Activated T-helper 2 cell treated with anti-CD3 and anti-CD28 coated beads, Interferon-gamma antibody, Interleukin-2, Interleukin-4, amounts not matched to agents 10 μg/mL and 5 μg/mL and 100 μg/mL, durations not matched to agents 14 hours and 24 hours and 36 hours (primary cell): ENCODE measurements at places on chromosomes 13 and 19. TPM values are rescaled to one million over a fixed set of nuclear protein-coding genes. Genes with fewer than 3 reads are reported as not detected.

- no peak for DNase-seq
These were observed 22.0 kb downstream of the ZNF235 start for GRCh38 chr19:44282846-44283245.

Gene NLRP11
- not detected in 2 replicates for total RNA-seq

DNA sequence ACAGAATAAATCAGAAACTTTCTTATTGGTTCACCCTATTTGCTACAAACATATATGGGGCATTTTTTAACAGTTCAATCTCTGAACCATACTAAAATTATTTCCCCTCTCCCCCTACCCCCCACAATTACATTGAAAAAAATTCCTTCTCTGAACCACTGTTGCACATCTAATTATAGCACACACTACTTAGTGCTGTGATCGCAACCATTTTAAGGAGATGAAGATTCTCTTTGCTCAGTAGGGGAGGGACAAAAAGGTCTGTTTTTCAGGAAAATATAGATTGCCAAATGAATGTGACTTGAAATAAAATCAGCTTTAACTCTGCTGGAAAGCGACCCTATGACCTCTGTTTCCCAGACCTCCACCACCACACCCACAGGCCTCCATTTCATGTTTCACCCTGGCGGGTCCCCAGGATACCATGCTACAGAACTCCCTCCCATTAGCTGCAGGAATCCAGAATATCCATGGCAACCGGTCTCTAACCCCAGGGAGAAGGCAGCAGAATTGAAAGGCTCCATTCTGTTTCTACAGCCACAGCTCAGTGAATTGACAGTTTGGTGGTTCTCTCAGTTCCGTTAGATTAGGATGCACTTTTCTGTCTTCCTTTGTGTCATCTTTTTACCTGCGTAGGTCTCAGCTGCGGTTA is 286.3 kb downstream of the TBC1D4 start:
- DNase-seq, result no peak

- peak; percentile 73 for DNase-seq
These were observed 13.6 kb downstream of the LTBP4 start for GRCh38 chr19:40614622-40615411.

- DNase-seq, result no peak
These were observed 176.2 kb downstream of the RFC3 start for GRCh38 chr13:33994198-33994597.

DNA sequence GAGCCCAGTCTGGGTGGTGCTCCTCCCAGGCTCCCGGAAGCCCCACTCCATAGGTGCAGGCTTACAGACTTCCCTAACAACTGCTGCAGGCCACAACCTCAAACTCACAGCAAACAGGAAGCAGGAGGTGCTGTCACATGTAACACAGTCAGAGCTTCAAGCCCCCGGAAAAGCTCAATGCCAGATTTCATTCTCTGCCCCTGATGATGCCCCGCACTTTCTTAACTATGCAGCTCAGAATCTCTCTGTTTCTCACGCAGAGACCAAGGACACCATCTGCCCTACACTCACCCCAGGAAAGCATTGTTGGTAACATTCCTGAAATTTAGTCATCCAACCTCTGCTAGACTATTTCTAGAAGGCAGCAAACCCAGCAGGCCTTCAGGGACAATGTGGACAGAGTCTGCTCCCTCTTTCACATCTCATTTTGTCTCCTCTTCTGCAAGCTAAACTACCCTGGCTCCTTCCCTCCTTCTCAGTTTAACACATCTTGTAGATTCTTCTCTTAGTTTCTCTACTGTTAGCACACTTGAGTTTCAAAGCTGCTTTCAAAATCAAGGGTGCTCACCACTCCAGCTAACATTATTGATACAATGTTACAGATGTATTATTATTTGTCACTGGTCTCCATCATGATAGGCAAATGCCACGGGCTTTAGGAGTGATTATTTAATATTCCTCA is 162.5 kb downstream of the KCTD12 start:
- DNase-seq, result no peak

GRCh38 chr13:97388373-97388772 is 45.6 kb upstream of the RAP2A start:
- DNase-seq, result no peak

Gene PEPD
- 18.9 and 23.8 TPM in 2 replicates for total RNA-seq

DNA sequence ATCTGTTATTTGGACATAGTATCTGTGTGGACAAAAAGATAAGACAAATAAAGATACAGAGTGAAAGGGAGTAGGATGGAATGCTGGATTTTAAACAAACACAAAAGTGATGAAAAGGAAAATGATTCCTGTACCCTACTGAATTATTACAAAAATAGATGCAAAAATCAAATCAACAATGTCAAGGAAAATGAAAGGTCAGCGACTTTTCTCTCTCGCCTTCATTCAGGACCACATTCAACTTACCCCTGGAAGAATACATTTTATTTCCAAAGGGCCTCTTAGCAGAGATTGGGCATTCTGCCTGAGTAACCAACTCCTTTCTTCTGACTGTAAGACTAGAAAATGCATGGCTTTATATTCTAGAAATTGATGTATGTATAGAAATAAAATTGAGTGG is 28.8 kb upstream of the FAM124A start:
- no peak for DNase-seq

GRCh38 chr19:15286688-15287365 is 45.5 kb downstream of the BRD4 start:
- no peak for DNase-seq

DNA sequence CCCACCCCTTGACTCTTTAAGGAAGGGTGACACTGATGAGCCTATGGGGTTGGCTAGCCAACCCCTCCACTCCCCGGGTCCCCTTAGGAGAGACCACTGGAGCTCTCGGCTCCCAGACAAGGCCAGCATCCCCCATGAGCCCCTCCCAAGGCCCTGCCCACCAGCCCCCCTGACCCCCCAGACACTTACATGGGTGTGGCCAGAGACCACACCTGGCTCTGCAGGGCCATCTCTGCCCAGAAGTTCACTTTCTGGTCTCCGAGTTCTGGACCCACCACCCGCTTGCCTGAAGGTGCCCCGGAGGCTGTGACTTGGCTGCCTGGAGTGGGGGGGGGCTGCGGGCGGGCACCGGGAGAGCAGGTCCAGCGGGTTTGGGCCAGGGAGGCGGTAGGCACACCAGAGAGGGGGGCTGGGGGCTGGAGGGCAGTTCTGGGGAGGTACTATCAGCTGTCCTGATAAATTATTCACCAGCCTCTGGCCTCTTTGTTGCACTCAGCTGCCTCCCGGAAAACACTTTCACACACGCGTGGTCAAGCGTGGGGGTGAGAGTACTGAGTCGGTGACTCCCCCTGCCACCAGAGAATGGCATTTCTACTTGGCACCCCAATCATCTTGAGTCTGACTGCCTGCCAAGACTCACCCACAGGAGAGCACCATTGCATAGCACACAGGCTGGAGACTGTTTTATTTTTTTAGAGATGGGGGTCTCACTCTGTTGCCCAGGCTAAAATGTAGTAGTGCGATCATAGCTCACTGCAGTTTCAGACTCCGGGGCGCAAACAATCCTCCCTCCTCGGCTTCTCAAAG is at the start of gene PALM3:
PALM3 (minus strand) TSS at position 326 of the 807 bp plus-strand sequence; CDS start at position 230, 96 bp downstream.
- DNase-seq, result no peak

GRCh38 chr19:47226426-47227351 is 4.3 kb downstream of the BBC3 start:
- peak; percentile 71 for DNase-seq
